ENCODE measurements at places on chromosomes 1 and 21.

GRCh38 chr21:44418876-44419230 lies 36.5 kb upstream of the LRRC3 start:
- DNase-seq = no peak

- no peak for DNase-seq
These were observed 1.3 kb downstream of the C1orf210 start for GRCh38 chr1:43284065-43284464.

DNA sequence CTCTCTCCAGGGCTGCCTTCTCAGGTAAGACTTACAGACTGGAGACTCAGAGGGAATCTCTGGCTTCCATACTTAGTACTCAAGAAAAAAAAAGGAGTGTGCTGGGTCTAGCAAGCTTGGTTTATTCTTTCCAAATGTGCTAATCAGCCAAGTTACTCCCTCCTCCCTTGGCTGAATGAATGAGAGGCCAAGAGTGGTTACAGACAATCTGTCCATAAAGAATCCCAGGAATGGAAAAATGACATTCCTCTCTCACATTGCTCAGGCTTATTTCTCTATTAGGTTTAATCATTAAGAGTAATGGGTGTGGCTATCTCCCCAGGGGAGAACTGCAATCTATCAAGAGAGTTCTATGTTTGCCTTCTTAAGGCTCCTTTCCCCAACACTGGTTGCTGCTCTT lies 547.3 kb upstream of the PLXNA2 start:
- DNase-seq = no peak

DNA sequence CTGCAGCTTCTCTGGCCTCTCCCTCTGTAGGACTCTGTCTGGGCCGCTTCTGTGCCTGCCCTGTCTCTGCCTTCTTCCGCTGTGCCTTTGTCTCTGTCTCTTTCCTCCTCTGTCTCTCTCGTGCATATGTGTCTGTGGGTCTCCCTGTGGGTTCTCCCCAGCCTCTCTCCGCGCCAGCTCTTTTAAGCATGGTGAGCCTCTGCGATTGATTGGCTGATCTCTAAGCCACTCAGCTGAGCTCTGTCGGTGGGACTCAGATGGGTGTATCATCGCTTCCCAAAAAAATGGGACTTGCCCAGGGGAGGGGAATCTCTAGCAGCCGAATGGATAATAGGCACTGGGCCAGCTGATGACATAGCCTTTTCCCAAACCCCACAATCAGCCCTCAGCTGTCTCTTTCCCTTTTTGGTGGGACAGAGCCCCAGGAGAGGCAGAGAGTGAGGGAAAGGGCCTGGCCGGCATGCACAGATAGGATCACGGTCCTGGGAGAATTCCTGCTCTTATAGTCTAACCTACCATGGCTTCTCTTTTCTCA lies at the start of gene ADAMTS4:
ADAMTS4 (minus strand) TSS at position 158 of the 535 bp plus-strand sequence. CDS start 427 bp downstream, outside the sequence.
- no peak for DNase-seq

GRCh38 chr1:159071970-159072582 lies 4.5 kb downstream of the AIM2 start:
- no peak for DNase-seq
